ENCODE measurements at places on chromosomes 1 and 21. TPM values are rescaled to one million over a fixed set of nuclear protein-coding genes. Genes with fewer than 3 reads are reported as not detected.

GBP4 gene
- total RNA-seq = 1.3 TPM

ARF1 gene
- 107 TPM for total RNA-seq

TRIM45 gene
- 8.5 TPM for total RNA-seq

CDKN2C gene
- total RNA-seq = 4.7 TPM

ECM1 gene
- total RNA-seq = 2.8 TPM

BARHL2 gene
- not detected for total RNA-seq

NTNG1 gene
- total RNA-seq = 14.4 TPM

OLFM3 gene
- total RNA-seq = 18.5 TPM

AKR7A2 gene
- total RNA-seq = 29.4 TPM

IGFN1 gene
- total RNA-seq = not detected

SHE gene
- total RNA-seq = 1.3 TPM

LDLRAD1 gene
- total RNA-seq = not detected

GIPC2 gene
- 0.31 TPM for total RNA-seq

SLAMF6 gene
- total RNA-seq = not detected

RCC2 gene
- total RNA-seq = 27.9 TPM

DIRAS3 gene
- 1.9 TPM for total RNA-seq

MROH9 gene
- total RNA-seq = not detected

COL8A2 gene
- 0.94 TPM for total RNA-seq

CFHR5 gene
- total RNA-seq = not detected

TNFRSF4 gene
- total RNA-seq = not detected

ITLN2 gene
- not detected for total RNA-seq

MINDY1 gene
- total RNA-seq = 14.4 TPM

INAVA gene
- total RNA-seq = 2.5 TPM

MXRA8 gene
- total RNA-seq = 9.1 TPM

KRTAP19-7 gene
- not detected for total RNA-seq

VCAM1 gene
- total RNA-seq = 14.4 TPM

C1orf87 gene
- total RNA-seq = not detected

LRRC71 gene
- total RNA-seq = not detected

LCE4A gene
- total RNA-seq = not detected

HES4 gene
- 24.7 TPM for total RNA-seq

DNAJB4 gene
- total RNA-seq = 35.4 TPM

ACAP3 gene
- 202 TPM for total RNA-seq

SERPINC1 gene
- not detected for total RNA-seq

TNNT2 gene
- total RNA-seq = not detected

LCE1B gene
- total RNA-seq = not detected

RBM34 gene
- total RNA-seq = 43.5 TPM

BLACAT1 gene
- total RNA-seq = 4.7 TPM

FBXO2 gene
- 1.9 TPM for total RNA-seq

IVL gene
- total RNA-seq = not detected

COL6A1 gene
- total RNA-seq = 56.7 TPM

ATPAF1 gene
- 42.6 TPM for total RNA-seq

AMY2B gene
- 84.2 TPM for total RNA-seq
